ENCODE measurements at places on chromosomes 7 and 10.

DNA sequence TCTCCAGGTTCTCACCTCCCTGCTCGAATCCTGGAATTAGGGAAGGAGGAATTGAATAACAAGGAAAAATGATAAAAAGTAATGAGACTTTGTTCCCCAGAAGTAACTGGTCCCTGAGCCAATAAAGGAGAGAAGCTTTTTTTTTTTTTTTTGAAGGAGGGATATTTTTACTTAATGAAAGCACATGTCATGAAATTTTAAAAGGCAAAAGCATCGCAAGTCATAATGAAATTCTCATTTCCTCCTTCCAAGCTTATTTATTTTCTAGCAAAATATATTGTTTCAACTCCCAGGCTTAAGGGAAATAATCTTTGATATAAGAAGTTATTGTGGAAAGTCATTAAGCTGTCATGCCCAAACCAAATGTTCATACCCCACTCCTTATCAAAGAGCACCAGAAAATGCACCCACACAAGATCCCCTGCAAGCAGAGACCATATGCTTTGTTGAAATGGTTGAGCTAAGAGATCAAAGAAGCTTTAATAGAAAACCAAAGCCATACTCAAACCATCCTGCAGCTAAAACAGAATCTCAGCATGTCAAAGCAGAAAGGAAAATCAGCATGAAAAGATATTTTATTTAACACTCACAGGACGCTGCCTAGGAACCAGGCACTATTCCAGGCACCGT lies 16.7 kb upstream of the ABCC2 start:
- no peak for DNase-seq

DNA sequence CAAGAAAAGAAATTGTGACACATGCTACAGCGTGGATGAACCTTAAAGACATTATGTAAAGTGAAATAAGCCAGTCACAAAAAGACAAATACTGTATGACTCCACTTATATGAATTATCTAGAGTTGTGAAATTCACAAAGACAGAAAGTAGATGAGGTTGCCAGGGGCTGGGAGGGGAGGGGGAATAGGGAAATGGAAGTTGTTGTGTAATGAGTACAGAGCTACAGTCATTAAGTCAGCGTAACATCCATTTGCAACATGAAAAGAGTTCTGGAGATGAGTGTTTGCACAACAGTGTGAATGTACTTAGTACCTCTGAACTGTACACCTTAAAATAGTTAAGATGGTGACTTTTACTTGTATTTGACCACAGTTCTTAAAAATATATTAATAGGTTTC lies 112.1 kb upstream of the CDK1 start:
- no peak for DNase-seq

DNA sequence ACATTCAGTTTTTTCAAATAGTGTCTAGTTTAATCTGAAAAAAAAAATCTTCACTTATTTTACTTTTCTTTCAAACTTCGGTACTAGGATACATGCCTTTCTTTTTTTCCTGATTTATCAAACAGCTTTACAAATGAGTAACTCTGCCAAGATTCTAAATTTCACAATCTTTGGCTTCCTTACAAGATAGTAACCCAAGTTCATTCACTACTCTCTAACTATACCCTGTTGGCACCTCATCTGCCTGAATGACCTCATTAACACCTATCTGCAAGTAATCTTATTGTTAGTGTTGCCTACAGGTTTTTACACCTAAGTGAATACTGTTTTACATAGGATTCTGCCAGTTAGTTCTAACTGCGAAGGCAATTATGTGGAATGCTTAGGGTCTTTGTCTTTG lies 159.8 kb downstream of the FOXP2 start:
- no peak for DNase-seq

- DNase-seq, result no peak
These were observed at the start of gene PLEKHS1 for GRCh38 chr10:113751181-113751732. PLEKHS1 (plus strand) TSS chr10:113751682; CDS start chr10:113755278, 3,596 bp downstream.

DNA sequence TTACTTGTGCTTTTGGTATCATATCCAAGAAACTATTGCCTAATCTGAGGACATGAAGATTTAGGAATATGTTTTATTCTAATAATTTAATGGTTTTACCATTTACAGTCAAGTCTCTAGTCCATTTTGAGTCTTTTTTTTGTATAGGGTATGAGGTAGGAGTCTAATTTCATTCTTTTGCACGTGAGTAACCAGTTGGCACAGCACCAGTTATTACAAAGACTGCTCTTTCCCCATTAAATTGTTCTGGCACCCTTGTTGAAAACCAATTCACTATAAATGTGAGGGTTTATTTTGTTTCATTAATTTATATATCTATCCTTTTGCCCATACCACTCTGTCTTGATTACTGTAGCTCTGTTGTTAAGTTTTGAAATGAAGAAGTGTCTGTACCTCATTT lies 381.6 kb downstream of the SUGCT start:
- no peak for DNase-seq

- no peak for DNase-seq
These were observed 40.6 kb upstream of the SLC16A12 start for GRCh38 chr10:89576022-89576421.

- no peak for DNase-seq
These were observed 228.8 kb upstream of the KIAA1217 start for GRCh38 chr10:23980094-23980493.

DNA sequence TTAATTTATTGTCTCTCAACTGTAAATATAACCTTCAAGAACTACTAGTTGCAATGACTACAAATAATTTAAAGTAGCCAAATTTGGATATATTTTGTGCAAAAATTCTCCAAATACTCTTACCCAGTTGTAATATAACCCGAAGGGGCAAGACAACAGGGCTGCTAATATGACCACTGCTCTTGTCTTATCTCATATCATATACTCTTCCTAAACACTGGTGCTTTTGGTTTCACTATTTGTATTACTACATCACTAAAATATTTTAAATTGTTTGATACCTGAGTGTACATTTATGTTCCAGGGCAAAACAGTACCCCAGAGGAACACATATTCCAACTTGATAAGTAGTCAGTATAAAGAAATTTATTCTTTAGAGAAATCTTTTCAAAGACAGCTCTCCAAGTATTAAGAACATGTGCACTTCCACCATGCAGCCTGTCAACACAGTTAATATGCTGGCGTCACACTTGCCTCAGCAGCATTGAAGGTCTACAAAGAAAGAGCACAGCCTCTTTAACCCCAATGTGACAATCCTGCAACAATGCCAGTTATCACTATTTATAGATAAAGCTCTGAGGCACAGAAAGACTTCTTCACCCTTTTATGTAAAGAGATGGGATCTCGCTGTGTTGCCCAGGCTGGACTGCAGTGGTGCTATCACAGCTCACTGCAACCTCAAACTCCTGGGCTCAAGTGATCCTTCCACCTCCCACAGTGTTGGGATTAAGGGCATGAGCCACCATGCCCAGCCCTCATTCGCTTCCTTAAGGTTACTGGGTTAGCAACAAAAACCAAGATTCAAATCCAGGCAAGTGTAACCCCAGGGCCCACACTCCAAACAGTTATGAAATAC lies 37.8 kb downstream of the RHEB start:
- DNase-seq, result no peak

GRCh38 chr10:122637376-122637775 lies 62.3 kb downstream of the C10orf120 start:
- peak; percentile 14 for DNase-seq

DNA sequence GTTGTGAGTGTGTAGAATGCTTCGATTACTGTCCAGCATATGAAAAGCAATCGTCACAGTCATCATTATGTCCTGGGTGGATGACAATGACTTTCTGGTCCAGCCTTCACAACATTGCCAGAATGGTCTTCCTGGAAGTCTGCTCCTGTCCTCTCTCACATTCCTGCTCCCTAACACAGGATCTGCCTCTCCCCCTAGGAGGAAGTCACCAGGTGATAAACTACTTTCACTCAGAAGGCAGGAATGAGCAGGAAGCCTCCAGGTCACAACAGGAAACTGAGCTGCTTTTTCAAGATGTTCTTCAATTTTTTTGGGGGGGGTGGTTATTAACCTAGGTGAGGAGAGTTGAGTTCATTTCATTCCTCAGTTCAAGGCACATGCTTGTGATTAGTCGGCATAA lies 13.6 kb upstream of the GPNMB start:
- no peak for DNase-seq

- no peak for DNase-seq
These were observed 8.6 kb upstream of the CCDC7 start for GRCh38 chr10:32437334-32437733.

GRCh38 chr10:124448696-124449169 lies 1.1 kb downstream of the NKX1-2 start:
- DNase-seq, result no peak

GRCh38 chr10:122170802-122171201 lies 100.3 kb upstream of the BTBD16 start:
- DNase-seq, result no peak

DNA sequence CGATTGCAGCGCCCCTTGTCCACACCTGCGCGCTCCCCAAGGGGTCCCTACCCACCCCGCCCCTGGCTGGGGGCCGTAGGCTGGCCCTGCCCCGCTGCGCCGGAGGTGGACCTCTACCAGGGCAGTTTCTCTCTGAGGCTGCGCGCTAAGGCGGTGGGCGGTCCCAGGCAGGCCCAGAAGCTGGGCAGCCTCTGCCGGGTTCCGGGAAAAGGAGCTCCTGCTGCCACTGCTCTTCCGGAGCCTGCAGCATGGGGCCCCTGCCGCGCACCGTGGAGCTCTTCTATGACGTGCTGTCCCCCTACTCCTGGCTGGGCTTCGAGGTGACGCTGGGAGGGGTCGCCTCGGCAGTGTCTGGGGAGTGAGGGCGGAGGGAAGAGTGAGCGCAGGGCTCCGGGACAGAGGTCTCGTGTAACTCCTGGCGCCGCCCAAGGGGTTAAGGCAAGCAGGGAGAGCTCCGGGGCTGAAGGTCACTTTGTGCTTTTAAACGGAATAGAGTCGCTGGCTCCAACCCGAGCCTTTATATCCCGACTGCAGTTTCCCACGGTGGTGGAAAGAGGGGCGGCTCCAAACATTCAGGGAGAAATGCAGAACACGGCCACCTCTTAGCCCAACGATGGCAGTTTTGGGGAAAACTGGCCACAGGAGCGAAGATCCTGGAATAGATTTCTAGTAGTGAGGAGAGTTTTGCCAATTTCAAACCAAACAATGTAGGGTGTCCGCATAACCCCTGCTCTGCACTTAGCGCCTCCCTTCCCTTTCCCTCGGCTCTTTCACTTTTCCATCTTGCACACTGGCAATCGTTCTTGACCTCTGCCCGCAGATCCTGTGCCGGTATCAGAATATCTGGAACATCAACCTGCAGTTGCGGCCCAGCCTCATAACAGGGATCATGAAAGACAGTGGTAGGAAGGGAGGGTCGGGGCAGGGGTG lies at the start of gene GSTK1:
Gene GSTK1 (plus strand): TSS at position 176 of the 930 bp plus-strand sequence. CDS start 73 bp downstream, at position 249.
- DNase-seq, result peak; percentile 82

GRCh38 chr7:64873155-64873500 lies 29.9 kb upstream of the ZNF273 start:
- no peak for DNase-seq

GRCh38 chr7:137577184-137577583 lies 233.7 kb upstream of the PTN start:
- DNase-seq, result no peak

DNA sequence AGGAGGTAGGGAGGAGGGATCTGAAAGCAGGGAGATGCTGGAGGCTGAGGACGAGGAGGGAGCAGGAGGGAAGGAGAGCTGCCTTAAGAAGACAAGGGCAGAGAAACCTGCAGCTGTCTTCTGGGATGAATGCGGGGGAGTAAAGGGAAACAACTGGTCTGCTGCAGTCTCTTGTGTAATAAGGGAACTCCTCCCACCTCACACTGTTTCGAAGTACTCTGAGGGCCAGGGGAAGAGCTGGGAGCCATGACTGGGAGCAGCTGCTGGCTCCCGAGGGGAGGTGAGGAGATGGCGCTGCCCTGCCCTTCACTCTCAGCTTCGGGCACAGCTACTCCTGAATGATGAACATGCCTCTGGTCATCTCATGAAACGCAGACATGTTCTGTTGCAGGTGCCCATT lies 65.1 kb downstream of the CLEC2L start:
- no peak for DNase-seq

DNA sequence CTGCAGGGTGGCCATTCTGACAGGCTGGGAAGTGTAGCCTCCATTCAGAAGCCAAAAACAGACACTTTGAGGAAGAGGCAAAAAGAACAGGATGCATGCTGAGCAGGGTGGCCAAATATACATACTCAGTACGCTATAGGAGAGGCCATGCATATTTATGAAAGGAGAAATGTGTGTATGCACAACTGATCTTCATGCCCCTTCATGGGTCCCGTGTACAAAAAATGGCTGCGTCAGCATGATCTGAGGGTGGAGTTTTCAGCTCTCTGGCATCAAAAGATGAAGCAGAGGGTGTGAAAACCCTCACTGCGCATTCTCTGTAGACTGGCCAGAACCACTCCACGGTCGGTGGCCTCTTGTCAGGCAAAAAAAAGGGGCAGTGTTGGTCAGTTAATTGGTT lies 35.5 kb upstream of the OIT3 start:
- no peak for DNase-seq

- no peak for DNase-seq
These were observed 75.6 kb upstream of the INSIG1 start for GRCh38 chr7:155222061-155222460.

GRCh38 chr10:128286141-128286761 lies 160.0 kb upstream of the MKI67 start:
- DNase-seq, result no peak

GRCh38 chr10:101467286-101467770 lies 113.4 kb downstream of the BTRC start:
- no peak for DNase-seq

GRCh38 chr7:139634087-139634486 lies 110.6 kb downstream of the CLEC2L start:
- no peak for DNase-seq

Measured in hypothalamus (tissue), 51 donors.